Neuronal stem cell (in vitro differentiated cells): ENCODE measurements at places on chromosomes 2 and 18.

DNA sequence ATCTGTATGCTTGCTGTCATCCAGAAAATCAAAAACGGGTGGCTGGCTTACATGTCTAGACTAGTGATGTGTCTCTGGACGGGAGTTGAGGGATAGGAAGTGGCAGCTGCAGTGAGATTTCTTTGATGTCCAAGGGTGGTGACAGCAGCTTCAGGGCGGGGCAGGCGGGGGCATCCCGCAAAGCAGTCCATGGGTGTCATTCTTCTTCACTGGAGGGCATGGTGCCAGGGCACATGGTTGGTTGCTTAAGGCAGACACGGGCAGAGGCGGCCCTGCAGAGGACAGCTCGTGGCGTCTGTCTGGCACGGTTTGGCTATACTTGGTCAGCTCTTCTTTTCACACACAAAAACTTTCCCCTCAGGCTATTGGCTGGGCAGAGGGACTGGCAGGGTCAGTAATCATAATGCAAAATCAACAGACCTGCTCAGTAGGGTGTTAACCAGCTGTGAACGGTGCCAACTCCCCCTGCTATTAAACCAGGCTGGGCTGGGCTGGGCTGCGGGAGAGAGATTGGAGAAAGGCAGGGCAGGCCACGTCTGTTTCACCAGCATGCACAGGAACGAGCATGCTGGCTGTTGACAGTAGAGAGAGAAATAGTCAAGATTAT, 63.7 kb downstream of the COL4A3 start:
- no peak for DNase-seq
- H3K4me1 ChIP-seq = no peaks in the 10 kb centered on the region
- no peak overlapping the region for H3K27ac ChIP-seq
- H3K27me3 ChIP-seq = peaks cover 5% of the 10 kb centered on the region
- H3K36me3 ChIP-seq = no peaks in the 10 kb centered on the region

GRCh38 chr2:120384486-120385354, 38.8 kb downstream of the INHBB start:
- H3K27me3 ChIP-seq = no peaks in the 10 kb centered on the region
- H3K4me3 ChIP-seq = no peak overlapping the region
- H3K27ac ChIP-seq = no peak overlapping the region
- peaks cover 7% of the 10 kb centered on the region for H3K4me1 ChIP-seq
- no peaks in the 10 kb centered on the region for H3K36me3 ChIP-seq

- H3K27ac ChIP-seq = no peak overlapping the region
- H3K27me3 ChIP-seq = no peaks in the 10 kb centered on the region
- H3K4me3 ChIP-seq = no peak overlapping the region
- no peaks in the 10 kb centered on the region for H3K4me1 ChIP-seq
- no peaks in the 10 kb centered on the region for H3K36me3 ChIP-seq
- DNase-seq = no peak
Measured at GRCh38 chr18:8242151-8242696, 367.0 kb upstream of the RAB12 start.

DNA sequence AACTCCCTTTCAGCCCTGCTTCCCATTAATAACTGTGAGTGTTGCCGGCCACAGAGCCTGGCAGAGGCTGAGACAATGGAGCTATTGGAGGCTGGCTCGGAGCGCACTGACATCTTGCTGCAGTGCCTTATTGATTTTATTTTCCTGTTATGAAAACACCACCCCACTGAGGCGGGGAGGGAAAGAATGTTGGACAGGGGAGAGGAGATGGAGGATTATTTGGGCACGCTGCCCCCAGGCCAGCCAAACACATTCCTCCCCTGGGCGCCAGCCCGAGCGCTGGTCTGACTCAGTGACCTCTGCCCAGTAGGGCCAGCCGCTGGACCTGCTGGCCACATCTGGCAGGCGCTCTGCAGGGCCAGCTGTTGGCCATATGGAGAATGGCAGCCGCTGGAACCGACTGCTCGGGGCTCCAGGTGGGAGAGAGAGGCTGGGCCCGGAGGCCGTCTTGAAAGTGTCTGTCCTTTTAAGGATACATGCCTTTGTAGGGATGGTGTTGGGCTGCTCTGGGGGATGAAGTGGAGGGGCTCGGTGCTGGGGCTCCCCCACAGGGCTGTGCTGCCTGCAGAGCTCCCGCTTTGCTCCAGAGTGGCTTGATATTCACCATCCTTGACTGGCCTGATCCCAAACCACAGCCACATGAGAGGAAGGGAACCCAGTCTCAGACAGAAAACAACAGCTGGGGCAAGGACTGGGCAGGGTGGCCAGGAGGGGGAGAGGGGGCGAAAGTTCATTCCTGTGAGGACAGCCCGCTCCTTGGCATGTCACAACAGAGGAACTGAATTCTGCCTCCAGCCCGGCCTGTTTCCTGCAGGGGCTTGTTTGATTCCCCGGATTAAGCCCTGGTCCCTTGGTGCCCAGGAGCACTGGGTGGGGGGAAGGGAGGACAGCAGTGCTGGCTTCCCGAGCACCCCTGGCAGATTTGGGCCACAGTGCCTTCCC, 179.0 kb downstream of the KLHL29 start:
- no peaks in the 10 kb centered on the region for H3K27me3 ChIP-seq
- H3K4me1 ChIP-seq = peaks cover 14% of the 10 kb centered on the region
- no peak overlapping the region for H3K4me3 ChIP-seq
- DNase-seq = no peak
- H3K27ac ChIP-seq = no peak overlapping the region

DNA sequence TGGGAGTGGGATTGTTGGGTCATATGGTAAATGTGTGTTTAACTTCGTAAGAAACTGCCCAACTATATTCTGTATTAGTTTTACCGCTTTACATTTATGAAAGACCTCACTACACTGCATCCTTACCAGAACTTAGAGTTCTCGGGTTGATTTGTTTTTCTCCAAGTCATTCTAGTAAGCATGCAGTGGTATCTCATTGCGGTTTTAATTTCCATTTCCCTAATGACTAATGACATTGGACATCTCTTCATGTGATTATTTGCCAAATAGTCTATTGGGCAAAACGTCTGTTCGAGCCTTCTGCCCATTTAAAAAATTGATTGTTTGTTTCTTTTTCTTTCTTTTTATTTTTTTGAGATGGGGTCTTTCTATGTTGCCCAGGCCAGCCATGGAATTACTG, 6.8 kb downstream of the FBLN7 start:
- peaks cover 4% of the 10 kb centered on the region for H3K4me1 ChIP-seq
- DNase-seq = no peak
- H3K4me3 ChIP-seq = no peak overlapping the region
- H3K27ac ChIP-seq = no peak overlapping the region
- H3K27me3 ChIP-seq = no peaks in the 10 kb centered on the region

DNA sequence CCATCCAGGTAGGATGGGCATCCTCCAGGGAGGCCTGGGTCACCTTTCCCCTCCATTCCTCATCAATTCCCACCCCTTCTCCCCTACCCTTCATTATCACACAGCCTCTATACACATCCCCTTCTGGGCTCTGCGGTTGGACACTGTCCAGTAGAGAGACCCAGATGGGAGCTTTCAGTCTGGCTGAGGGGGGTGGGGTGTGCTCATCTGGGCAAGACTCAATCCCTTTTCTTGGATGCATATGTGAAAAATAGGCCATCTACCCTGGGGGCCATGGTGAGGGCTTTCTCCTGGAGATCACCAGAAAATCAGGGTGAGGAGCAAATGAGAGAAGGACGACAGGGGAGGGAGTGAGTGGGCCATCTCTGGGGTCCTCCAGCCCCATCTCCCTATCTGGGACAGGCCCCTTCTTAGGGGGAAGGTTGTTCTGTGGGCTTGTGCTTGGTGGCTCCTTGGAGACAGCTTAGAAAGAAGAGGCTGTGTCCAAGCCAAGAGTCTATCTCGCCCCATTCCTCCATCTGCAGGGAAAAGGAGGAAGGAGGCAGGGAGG, 160.1 kb downstream of the DYSF start:
- no peaks in the 10 kb centered on the region for H3K36me3 ChIP-seq
- peaks cover 1% of the 10 kb centered on the region for H3K4me1 ChIP-seq
- no peaks in the 10 kb centered on the region for H3K27me3 ChIP-seq

DNA sequence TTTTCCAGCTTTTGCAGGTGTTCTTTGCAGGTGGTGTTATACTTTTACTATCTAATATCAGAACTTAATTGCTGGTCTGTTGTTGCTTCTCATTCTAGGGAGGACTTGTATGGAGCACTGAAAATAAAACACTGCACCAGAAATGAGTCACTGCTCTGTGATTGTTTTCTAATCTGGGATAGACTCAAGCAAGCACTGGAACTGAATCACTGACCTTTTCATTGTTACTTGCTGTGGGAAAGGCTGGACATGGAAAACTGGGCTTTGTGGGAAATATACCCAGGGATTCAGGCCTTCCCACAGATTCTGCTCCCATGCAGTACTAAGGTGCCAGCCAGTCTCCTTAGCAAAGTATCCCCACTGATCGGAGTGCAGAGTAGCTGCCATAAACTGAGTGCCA, 470.0 kb upstream of the GCFC2 start:
- no peak overlapping the region for H3K27ac ChIP-seq
- H3K4me1 ChIP-seq = no peaks in the 10 kb centered on the region
- no peak for DNase-seq
- no peaks in the 10 kb centered on the region for H3K27me3 ChIP-seq

DNA sequence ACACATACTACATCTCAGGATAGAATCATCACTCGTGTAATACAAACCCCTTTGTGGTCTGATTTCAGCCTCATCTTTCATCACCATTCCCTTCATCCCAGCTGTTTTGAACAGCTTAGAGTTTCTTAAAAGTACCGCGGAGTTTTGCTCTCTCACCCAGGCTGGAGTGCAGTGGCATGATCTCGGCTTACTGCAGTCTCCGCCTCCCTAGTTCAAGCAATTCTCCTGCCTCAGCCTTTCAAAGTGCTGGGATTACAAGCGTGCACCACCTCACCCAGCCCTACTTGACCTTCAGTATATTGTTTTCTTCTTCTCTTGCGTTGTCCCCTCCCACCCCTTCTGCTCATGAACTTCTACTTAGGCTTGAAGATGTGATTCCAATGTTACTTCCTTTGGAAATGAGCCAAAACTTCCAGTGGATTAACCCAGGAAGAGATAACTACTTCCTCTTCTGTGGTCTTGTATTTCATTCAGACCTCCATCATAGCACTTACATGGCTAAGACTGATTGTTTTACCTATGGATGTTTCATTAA, 15.8 kb downstream of the ERLEC1 start:
- peaks cover 96% of the 10 kb centered on the region for H3K36me3 ChIP-seq
- H3K4me1 ChIP-seq = no peaks in the 10 kb centered on the region
- H3K4me3 ChIP-seq = no peak overlapping the region
- no peaks in the 10 kb centered on the region for H3K27me3 ChIP-seq
- no peak overlapping the region for H3K27ac ChIP-seq

DNA sequence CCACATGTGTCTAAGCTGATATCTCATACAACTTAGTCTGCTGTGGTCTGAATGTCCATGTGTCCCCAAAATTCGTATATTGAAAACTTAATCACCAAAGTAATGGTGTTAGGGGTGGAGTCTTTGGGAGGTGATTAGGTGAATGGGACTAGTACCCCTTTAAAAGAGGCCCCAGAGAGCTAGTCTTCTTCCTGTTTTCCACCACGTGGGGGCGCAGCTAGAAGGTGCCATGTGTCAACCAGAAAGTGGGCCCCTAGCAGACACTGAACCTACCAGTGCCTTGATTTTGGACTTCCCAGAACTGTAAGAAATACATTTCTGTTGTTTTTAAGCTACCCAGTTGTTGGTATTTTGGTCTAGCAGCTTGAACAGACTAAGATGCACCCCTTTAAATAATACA, 86.6 kb downstream of the ASB1 start:
- H3K36me3 ChIP-seq = no peaks in the 10 kb centered on the region
- H3K27me3 ChIP-seq = no peaks in the 10 kb centered on the region
- peak; percentile 21 for DNase-seq
- H3K27ac ChIP-seq = no peak overlapping the region
- peaks cover 24% of the 10 kb centered on the region for H3K4me1 ChIP-seq

DNA sequence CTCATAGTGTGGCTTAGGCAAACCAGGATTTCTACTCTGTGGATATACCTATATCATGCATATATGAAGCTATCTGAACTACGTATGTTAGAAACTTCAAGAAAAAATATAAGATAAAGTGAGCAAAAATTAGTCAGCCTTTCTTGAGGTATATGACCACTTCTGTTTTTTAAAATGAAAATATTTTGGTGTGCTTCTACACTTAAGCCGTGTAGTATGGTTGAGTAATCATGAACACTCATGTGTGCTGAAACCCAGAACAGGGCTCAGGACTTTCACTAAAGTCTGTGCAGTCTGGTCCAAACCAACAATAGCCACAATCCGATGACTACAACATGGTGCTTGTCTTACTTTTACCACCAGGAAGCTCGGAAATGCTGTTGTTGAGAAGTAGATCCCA, 48.9 kb upstream of the TMEM177 start:
- H3K27ac ChIP-seq = no peak overlapping the region
- H3K4me1 ChIP-seq = no peaks in the 10 kb centered on the region
- no peaks in the 10 kb centered on the region for H3K27me3 ChIP-seq
- no peak for DNase-seq
- H3K4me3 ChIP-seq = no peak overlapping the region

DNA sequence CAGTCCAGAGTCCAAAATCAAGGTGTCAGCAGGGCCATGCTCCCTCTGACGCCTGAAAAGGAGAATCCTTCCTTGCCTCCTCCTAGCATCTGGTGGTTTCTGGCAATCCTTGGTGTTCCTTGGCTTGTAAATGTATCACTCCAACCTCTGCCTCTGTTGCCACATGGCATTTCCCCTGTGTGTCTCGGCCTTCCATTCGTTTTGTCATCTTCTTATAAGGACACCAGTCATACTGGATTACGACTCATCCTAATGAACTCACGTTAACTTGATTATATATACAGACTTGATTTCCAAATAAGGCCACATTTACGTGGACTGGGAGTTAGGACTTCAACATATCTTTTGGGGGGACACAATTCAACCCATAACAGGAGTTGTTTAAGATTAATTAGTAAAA, 15.8 kb downstream of the PMAIP1 start:
- H3K36me3 ChIP-seq = no peaks in the 10 kb centered on the region
- no peak overlapping the region for H3K4me3 ChIP-seq
- DNase-seq = no peak
- H3K27me3 ChIP-seq = peaks cover 8% of the 10 kb centered on the region
- peaks cover 5% of the 10 kb centered on the region for H3K4me1 ChIP-seq

- H3K27me3 ChIP-seq = no peaks in the 10 kb centered on the region
- no peaks in the 10 kb centered on the region for H3K36me3 ChIP-seq
- H3K4me3 ChIP-seq = no peak overlapping the region
Measured at GRCh38 chr2:33777786-33778185, 178.7 kb upstream of the FAM98A start.

- H3K27ac ChIP-seq = no peak overlapping the region
- H3K4me3 ChIP-seq = no peak overlapping the region
- no peaks in the 10 kb centered on the region for H3K4me1 ChIP-seq
- H3K27me3 ChIP-seq = no peaks in the 10 kb centered on the region
Measured at GRCh38 chr2:147428120-147428747, 416.6 kb upstream of the ACVR2A start.
